ENCODE measurements at places on chromosomes 7 and 10. TPM values are rescaled to one million over a fixed set of nuclear protein-coding genes. Genes with fewer than 3 reads are reported as not detected.

- no peaks in the 10 kb centered on the region for H3K4me1 ChIP-seq
- no peak for DNase-seq
- H3K4me3 ChIP-seq, result no peak overlapping the region
- no peaks in the 10 kb centered on the region for H3K36me3 ChIP-seq
Measured at GRCh38 chr10:29022513-29022912, 266.4 kb upstream of the LYZL1 start.

Gene FBXO24
- 0.42 TPM for total RNA-seq

Gene LLCFC1
- not detected for total RNA-seq

Gene SFRP5
- not detected for total RNA-seq

Gene C10orf62
- total RNA-seq, result not detected
